AG04449 (cell line): ENCODE measurements at places on chromosomes 6 and 20.

- no peak for DNase-seq
Observed at GRCh38 chr6:299104-299980, 7.1 kb downstream of the DUSP22 start.

GRCh38 chr6:122286512-122286911 is 112.9 kb upstream of the HSF2 start:
- no peak for DNase-seq

- DNase-seq: no peak
Observed at GRCh38 chr6:106411643-106412200, 51.2 kb downstream of the CRYBG1 start.

- no peak for DNase-seq
Observed at GRCh38 chr20:25038591-25039015, 19.3 kb downstream of the ACSS1 start.

DNA sequence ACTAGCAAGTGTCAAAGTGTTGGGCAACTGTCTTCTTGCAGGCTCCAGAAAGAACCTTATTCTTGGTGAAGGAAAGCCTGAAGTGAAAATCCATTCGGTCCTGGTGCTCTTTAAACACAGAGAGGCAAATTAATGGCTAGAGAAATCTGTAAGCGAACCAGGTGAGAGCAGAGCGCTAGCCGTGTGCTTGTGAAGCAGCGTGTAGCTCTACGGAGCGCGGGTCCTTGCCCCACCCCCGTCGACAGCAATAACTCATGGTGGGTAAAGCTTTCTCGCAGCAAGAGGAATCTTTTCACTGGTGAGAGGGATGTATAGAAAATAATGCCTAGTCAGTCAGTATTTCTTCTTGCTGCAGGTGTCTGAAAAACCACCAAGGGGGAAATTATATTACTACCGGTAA is 37.0 kb upstream of the EMILIN3 start:
- DNase-seq: no peak

- no peak for DNase-seq
Observed at GRCh38 chr6:154773610-154774089, 40.4 kb downstream of the SCAF8 start.

GRCh38 chr20:34974246-34974645 is 18.6 kb downstream of the MYH7B start:
- no peak for DNase-seq

GRCh38 chr20:62952968-62953838 is 694 bp downstream of the SLC17A9 start:
- DNase-seq: no peak

- no peak for DNase-seq
Observed at GRCh38 chr6:31730631-31731086, 1.6 kb upstream of the DDAH2 start.

- no peak for DNase-seq
Observed at GRCh38 chr6:15280028-15280427, 34.2 kb downstream of the JARID2 start.

DNA sequence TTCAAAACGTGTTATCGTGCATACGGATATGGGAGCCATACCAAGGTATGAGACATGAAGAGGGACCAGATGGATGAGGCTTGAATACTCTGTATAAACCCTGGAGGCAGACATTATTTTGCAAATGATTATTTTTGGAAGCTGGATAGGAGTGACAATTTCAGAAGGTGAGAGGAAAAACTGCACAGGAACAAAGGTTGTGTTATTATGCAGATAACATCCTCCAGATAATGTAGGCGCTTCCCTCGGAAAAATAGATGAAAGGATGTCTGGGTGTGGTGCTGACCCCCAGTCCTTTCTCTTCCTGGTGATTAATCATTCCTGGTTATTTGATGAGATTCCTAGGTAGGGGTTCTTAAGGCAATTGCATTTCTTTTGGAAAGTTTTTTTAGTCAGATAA is 36.4 kb upstream of the CD83 start:
- DNase-seq: no peak

DNA sequence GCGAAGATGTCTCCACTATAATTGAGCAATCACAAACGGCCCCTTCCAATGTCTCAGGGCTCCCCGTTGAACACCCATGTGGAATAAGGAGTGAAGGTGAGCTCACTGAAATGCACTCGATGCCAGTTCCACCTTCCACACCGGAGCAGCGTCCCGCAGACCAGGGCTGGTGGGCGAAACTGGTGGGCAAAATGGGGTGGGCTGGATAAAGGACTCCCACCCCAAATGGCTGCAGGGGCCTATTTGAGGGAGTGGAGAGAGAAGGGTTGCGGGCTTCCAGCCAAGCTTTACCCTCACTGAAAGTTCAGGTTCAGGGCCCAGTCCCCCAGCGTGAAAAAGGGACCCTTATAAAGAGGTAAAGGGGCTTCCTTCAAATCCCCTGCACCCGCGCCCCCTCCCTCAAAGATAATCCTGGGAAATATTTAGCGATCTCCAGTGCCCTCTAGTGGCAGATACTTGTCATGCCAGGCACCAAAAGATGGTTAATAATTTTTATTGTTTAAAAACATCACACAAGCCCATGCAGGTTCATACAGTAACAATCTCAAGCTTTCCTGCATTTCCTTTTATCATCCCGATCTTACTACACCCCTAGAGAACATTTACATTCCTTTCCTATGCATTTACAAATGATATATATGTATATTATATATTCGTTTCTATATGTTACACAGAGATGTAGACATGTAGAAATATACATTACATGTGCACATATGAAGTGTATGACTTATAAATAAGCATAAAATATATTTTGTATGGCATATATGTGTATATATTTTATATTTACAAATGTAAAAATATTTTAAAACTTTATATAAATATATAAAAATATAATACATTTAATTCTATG is 58.2 kb upstream of the NKX2-2 start:
- no peak for DNase-seq

DNA sequence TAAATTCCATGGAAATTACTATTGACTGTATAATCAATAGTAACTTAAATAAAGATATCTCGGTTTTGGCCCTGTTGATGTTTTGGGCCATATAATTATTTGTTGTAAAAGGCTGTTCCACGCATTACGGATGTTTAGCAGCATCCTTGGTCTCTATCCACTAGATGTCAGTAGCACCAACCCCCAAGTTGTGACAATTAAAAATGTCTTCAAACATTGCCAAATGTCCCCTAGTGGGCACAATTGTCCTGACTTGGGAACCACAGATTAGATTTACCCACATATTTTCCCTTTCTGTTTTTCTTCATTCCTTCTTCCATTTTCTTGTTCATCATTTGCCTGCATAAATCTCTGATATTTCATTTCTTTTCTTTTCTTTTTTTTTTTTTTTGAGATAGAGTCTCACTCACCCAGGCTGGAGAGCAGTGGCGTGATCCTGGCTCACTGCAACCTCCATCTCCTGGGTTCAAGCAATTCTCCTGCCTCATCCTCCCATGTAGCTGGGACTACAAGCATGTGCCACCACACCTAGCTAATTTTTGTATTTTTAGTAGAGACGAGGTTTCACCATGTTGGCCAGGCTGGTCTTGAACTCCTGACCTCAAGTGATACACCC is 13.6 kb upstream of the WFDC8 start:
- DNase-seq: no peak

DNA sequence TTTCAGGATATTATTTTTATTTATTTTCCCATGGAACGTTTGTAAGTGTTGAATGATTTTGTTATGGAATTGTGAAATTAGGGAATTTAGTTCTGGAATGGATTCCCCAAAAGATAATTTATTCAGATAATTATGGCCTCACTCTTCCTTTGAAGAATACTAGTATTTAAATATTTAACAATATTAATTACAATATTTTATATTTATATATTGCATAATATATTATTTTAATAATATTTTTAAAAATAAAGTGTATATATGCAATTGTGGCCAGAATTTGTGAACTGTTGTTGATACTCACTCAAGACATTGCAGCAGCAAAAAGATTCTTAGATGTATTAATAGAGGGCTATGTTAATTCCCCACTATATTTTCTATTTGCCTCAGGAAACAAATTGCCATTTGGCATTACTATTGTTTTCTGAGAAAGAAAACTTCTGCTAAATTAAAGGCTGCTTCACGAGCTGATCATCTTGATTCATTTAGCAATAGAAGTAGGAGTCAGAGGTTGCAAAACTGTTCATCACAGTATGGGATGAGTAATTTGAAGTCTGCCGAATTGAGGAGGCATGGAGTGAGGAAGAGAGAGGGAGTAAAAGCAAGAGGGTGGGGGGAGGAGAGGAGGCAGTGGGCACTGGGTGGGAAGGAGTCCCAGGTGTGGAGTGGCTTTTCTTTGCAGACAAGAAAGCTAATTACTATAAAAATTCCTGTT is 729.2 kb downstream of the DHX35 start:
- no peak for DNase-seq

DNA sequence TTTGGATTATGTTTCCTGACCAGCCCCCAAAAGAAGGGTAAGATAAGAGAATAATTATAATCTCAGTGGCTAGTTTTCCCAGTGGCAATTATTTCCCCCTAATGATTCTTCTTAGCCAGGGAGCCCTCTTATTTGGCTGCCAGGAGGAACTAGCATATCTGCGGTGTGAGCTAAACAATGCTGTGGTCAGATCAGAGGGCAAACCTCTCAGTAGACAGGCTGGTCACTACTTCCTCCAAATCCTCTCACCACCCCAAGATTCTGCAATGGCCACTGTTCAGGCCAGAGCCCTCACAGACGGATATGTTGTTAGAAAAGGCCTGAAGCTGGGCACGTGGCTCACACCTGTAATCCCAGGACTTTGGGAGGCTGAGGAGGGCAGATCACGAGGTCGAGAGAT is 273.4 kb upstream of the SASH1 start:
- no peak for DNase-seq

GRCh38 chr20:24364482-24364881 is 104.9 kb upstream of the SYNDIG1 start:
- no peak for DNase-seq

GRCh38 chr6:33546766-33547165 is 33.3 kb downstream of the BAK1 start:
- no peak for DNase-seq

DNA sequence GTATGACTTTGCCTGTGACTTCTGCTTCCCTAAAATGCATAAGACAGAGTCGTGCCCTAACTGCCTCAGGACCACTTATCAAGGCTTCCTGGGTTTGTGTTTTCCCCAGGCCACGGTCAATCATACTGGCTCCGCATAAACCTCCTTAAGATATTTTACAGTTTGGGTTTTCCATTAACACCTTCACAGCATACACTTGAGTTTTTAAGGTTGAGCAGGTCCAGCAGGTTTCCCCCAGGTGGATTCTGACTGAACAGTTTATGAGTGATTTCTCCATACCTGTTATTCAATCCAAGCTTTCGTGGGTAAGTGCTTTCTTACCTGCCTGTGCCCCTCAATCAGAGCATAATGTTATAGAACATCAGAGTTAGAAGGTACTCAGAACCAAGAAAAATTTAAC is 39.3 kb downstream of the NINL start:
- no peak for DNase-seq

DNA sequence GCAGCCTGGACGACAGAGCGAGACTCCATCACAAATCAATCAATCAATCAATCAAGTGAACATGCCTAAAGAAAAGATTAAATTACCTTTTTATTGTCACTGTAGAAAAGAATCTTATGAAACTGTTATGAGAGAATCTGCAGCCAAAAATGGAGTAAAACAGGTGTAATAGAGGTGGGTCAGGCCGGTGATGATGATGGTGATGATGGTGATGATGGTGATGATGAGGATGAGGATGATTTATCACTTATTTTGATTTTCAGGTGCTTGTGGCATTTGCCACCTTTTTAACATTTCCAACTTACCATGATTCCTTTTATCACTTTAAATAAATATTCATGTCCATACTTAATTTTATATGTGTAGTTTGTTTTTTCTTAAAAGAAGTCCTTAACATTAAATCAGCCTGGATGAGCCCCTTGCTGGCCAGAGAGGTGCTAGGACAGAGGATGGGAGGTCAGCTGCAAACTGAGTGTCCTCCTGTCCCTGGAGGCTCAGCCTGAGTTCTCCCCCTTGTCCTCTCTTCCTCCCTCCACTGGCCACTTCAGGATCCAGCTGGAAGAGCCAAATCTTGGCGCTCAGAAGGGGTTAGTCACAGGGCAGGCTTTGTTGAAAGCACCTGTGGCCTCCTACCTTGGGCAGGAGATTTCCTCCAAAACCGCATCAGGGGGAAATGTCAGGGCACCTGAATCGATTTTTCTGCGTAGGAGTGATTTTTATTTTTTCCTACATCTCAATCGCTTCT is 32.6 kb downstream of the SLC2A10 start:
- DNase-seq: no peak

DNA sequence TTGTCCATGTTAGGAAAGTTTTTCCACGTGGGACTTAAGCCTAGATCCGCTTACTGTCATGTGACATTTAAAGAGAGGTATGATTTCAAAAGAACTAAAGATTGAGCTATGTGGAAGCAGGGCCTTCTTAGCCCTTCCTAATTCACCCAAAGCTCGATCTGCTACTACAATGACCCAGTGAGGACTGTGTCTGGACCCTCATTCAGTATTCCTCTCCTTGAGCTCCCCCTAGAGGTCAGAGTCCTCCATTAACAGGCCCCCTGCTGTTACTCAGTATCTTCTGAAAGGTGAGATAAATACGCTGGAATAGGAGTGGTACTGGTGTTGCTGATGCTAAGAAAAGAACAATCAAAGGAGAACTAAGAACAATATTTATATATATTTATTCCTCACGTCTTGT is 414.0 kb downstream of the GJA1 start:
- DNase-seq: no peak

GRCh38 chr6:123821112-123821511 is 17.4 kb downstream of the NKAIN2 start:
- DNase-seq: no peak

DNA sequence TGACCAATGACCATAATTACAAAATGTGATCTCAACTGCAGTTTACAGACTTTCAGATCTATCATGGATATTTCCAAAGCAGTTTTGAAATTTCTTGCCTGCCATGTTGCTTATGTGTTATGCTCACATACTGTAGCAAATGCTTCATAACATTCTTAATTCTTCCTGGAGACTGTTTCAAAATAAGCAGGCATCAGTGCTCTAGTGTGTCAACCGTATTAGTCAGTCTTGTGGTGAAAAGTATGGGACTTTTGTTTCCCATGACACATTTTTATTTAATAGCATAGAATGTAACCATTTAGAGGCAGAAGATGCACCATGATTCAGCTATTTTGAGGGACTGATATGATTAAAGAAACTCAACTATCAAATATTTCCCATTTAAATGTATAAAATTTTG is 1.7 kb downstream of the POPDC3 start:
- DNase-seq: peak; percentile 89

DNA sequence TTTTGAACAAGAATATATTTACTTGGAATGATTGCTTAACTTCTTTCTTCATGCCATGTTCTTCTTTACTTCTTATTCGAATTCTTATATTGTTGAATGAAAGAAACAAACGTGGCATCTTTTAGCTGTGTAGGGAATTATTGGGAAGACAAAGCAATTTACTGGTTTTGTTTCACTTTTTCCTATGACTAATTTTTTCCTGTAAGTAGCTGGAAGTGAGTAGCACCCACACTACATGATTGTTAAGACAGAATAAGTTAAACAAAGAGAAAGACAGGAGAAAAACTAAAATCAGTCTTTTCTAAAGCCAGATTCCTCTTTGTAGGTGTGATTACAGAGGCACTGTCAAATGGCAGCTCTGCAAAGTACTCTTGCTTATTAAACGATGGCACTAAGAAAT is 593.4 kb downstream of the EYS start:
- DNase-seq: no peak
